ENCODE measurements at places on chromosomes 7 and 10.

- no peak for DNase-seq
Measured at GRCh38 chr10:12631216-12631615, 281.9 kb downstream of the CAMK1D start.

- no peak for DNase-seq
Measured at GRCh38 chr7:107711301-107711700, 32.6 kb upstream of the CBLL1 start.

GRCh38 chr7:99554939-99555338 lies 3.0 kb upstream of the FAM200A start:
- no peak for DNase-seq

- DNase-seq = no peak
Measured at GRCh38 chr10:102334101-102334500, 61.4 kb upstream of the NFKB2 start.

GRCh38 chr10:121296881-121297585 lies 301.2 kb downstream of the FGFR2 start:
- DNase-seq = no peak

- no peak for DNase-seq
Measured at GRCh38 chr7:22143491-22143890, 197.8 kb upstream of the CDCA7L start.

- DNase-seq = no peak
Measured at GRCh38 chr7:157193274-157193673, 54.5 kb downstream of the UBE3C start.

DNA sequence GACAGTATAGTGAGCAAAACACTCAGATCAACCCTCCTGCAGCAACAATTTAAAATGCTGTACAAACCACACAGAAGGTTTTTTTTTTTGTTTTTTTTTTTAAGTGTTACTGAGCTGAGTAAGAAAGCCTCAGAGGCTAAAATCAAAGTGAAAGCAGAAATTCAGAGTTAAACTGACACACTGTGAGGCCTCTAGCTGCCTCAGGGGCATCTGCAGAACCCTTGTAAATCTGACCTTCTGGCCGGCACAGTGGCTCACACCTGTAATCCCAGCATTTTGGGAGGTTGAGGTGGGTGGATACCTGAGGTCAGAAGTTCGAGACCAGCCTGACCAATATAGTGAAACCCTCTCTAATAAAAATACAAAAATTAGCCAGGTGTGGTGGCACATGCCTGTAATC lies 7.4 kb upstream of the GNA12 start:
- DNase-seq = no peak

GRCh38 chr10:48504141-48504885 lies 100.6 kb downstream of the ARHGAP22 start:
- DNase-seq = no peak

DNA sequence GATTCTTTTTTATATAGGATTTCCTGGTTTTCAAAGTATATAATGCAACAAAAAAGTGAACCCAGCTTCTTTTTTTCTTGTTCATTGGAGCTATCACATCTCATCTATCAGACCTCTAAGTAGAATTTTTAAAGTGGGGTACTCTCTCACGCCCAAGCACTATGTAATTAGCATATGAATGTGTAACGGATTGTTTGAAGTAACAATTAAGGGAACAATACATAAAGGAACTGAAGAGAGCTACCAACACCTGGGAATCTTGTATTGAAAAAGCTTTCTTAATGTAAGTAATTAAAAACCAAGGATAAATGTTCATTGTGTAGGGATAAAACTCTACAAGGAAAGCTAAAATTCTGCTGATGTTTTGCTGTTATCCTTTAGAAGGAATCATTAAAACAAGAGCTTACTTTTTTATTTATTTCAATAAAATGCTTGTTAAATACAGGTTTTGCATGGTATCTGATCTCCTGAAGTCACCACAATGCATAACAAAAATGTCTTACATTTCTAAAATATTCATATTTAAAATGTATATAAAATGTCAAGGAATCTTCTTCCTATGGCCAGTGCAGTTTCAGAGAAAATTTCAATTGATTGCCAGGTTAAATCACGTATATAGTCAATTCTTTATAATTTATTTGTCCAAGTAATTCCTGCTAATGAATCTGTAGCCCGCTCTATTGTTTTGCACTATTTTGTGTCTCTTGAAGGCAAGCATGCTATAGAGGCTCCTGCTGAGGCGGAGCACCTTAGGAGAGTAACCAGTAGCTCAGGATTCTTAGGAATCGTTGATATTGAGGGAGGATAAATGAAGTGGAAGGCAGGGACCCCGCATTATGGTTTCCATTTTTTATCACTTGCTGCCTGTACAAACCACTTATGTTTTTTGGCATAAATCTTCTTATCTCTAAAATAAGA lies 51.6 kb downstream of the PTPRZ1 start:
- DNase-seq = no peak

GRCh38 chr7:85773116-85773728 lies 586.4 kb upstream of the SEMA3D start:
- no peak for DNase-seq

- DNase-seq = no peak
Measured at GRCh38 chr7:131143869-131144268, 183.8 kb upstream of the MKLN1 start.

DNA sequence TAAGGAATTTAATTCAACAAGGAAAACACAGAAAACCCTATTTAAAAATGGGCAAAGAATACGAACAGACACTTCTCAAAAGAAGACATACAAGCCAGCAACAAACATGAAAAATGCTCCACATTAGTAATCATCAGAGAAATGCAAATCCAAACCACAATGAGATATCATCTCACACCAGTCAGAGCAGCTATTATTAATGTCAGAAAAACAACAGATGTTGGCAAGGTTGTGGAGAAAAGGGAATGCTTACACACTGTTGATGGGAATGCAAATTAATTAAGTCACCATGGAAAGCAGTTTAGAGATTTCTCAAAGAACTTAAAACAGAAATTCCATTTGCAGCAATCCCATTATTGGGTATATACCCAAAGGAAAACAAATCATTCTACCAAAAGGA lies 55.2 kb downstream of the GCC1 start:
- DNase-seq = no peak

GRCh38 chr10:89147256-89147655 lies 59.9 kb downstream of the CH25H start:
- DNase-seq = no peak

GRCh38 chr10:29435809-29436501 lies 147.1 kb downstream of the LYZL1 start:
- DNase-seq = no peak

DNA sequence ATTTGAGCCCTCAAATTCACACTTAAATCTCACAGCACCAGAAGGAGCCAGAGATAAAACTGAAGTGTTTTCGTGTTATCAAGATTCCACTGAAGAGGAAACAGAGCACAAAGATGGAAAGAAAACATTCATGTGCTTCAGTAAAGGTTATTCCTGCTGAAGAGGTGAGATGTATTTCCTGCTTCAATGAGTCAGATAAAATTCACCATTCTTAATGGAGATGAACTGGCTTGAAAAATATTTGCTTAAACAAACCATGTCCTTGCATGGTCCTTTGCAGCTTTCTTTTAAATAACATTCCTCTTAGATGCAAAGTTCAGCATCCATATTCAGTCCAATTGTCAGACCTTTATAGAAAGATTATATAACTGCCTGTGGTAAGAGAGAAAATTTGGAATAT lies 294.2 kb downstream of the IPMK start:
- no peak for DNase-seq

DNA sequence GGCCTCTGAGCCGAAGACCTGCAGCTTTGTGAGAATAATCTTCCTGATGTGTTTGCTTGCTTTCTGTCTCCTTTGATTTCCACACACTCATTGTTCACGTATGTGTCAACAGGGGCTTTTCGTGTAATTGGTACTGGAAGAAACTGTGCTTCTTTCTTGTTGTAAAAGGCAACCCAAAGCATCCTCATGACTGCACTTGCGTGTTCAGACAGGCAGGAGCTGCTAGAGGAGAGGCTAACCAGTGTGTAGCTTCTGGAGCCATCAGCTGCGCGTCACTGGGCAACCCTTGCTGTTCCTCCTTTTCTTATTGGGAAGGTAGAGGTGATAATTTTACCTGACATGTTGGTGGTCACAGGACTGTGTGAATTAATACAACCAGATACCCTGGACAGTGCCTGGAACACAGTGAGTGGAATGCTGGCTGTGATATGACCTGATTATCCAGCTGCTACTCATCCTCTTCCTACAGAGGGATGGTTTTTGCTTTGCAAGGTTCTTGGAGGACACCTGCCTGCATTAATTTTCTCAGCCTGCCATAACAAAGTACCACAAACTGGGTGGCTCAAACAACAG lies 213.0 kb downstream of the ABCA13 start:
- no peak for DNase-seq

DNA sequence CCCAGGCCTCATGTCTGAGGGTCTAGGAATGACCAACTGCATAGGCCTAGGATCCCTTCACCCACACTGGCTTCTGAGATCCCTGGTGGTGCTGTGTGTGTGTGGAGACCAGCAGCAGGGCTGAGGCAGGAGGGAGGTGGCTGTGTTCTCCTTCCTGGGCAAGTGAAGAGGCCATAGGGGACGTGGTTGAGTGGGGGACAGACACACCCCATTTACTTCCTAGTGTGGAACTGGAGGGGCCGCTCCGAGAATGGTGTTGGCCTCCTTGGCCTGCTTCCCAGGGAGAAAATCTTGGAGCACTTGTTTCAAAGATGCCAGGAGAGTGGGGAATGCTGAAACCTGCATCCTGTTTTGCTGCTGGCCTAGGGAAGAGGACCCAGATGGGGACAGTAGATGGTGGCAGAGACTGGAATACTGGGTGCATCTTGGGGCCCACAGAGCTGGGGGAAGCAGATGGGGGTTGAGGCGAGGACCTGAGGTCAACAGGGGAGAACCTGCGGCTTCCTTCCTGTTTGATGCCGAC lies 19.1 kb downstream of the UBTD1 start:
- DNase-seq = no peak

DNA sequence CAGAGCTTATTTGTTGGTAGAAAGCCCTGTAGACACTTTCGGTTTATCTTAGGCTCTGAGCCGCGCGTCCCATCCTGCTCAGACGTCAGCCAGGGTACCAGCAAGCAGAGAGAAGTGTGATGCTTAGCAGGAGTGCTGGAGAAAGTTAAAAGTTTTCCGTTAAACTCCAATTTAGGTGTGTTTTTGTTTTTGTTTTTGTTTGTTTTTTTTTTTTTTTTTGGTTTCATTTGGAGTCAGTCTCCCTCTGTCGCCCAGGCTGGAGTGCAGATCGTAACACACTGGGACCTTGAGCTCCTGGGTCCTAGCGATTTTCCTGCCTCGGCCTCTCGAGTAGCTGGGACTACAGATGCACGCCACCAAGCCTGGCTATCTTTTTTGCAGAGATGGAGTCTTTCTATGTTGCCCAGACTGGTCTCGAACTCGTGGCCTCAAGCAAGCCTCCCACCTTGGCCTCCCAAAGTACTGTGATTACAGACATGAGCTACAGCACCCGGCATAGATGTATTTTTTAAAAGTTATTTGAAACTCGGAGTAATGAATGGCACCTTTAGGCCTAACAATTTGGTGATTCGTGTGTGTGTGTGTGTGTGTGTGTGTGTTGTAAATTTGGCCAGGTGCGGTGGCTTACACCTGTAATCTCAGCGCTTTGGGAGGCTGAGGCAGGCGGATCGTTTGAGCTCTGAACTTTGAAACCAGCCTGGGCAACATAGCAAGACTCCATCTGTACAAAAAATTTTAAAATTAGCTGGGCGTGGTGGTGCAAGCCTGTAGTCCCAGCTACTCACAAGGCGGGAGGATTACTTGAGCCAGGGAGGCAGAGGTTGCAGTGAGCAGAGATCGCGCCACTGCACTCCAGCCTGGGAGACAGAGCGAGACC lies 1.3 kb upstream of the HIP1 start:
- no peak for DNase-seq

- DNase-seq = no peak
Measured at GRCh38 chr7:158414002-158414401, 173.6 kb downstream of the PTPRN2 start.

- DNase-seq = peak; percentile 48
Measured at GRCh38 chr10:29658984-29659965, 24.5 kb upstream of the SVIL start.

DNA sequence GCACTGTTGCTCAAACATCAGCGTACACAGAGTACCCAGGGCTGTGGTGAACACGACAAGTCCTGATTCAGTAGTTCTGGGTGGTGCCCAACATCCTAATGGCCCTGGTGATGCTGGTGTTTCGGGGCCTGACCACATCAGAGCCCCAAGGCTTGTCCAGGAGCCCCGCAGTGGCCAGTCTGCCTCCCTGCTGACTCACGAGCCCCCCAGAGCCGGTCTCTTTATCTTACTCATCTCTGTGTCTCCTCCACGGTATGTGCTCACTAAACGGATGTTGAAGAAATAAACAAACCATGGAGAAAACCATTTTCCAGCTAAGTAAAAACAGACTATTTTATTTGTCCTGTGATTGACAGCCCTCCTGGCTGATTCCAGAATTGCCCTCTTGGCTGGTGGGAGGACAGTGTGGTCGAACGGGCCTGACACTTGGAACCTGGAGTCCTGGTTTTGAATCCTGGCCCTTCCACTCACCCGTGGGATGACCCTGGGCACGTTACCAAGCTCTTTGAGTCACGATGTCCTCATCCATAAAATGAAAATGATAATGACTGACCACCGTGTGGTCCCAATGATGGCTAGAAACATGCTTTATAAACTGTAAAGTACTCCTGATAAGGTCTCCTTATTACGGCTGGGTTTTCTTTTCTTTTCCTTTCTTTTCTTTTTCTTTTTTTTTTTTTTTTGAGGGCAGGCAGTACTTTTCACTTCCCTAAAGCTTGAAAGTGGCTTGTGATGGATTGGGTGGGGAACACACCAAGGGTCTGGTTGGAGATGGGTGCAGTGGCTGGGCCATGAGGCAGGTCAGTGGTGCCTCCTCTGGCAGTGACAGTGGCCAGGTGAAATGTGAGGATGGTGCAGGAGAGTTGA lies 5.7 kb downstream of the HIP1 start:
- no peak for DNase-seq

GRCh38 chr10:114388275-114388674 lies 16.0 kb downstream of the AFAP1L2 start:
- no peak for DNase-seq

DNA sequence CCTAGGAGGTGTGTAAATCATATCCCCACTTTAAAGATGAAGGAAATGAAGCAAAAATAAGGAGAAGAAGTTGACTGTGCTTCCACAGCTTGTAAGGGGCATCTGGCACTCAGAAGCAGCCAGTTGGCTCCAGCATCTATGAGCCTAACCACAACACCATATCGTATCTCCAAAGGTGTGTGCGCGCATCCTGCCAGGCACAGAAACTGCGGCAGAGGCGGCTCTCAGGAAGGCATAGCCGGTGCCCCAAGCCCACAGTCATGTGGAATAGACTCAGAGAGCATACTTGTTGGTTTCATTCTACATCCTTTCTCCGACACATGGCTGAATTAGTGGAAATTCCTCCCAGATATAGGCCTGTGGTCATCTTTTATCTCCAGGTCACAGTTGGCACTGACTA lies 423.9 kb downstream of the CALN1 start:
- no peak for DNase-seq

Data from stimulated activated CD4-positive, alpha-beta T cell treated with anti-CD3 and anti-CD28 coated beads, Interleukin-12 subunit alpha, Interleukin-12 subunit beta, amount 100 ng/mL, for 24 hours (primary cell).